ENCODE measurements at places on chromosomes 3 and 15.
A peak's percentile ranks its signal among the peaks of the same experiment; 100 is the strongest.

DNA sequence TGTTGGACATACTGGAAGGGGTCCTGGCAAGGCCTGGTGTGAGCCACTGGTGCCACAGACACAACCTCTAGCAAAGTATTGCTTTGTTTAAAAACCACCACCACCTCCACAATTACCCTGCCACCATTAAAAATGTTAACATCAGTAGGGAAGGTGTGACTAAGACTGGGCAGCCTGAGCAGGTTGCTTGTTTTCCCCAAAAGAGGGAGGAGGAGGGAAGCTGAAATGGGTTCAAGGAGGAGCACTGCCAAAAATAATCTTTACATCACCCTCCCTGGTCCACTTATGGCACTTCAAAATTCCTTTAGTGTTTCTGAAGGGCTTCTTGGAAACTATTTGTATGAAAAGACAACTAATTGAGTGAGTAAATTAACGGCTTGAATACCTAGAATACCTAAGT is 99.8 kb upstream of the FGF7 start:
- DNase-seq, result no peak

- DNase-seq, result no peak
Measured at GRCh38 chr3:77524463-77524862, 484.6 kb downstream of the ROBO2 start.

DNA sequence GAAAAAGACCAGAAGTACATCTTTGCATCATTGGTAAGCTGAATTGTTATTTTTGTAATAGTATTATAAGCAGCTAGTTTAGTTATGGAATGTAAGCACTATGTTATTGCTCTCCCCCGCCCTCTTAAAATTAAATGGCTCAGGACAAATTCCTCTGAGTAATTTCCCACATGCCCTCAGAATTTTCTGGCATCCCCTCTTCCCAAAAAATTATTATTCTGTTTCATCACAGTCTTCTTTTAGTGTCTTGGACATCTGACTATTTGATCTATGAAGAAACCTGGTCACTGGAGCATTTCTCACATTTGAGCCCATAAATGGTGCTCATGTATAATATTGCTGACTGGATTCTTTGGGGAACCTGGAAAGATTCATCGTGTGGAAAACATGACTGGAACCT is 68.3 kb downstream of the KLHL25 start:
- DNase-seq, result peak; percentile 30

- no peak for DNase-seq
Measured at GRCh38 chr15:96135166-96136093, 195.1 kb upstream of the NR2F2 start.

DNA sequence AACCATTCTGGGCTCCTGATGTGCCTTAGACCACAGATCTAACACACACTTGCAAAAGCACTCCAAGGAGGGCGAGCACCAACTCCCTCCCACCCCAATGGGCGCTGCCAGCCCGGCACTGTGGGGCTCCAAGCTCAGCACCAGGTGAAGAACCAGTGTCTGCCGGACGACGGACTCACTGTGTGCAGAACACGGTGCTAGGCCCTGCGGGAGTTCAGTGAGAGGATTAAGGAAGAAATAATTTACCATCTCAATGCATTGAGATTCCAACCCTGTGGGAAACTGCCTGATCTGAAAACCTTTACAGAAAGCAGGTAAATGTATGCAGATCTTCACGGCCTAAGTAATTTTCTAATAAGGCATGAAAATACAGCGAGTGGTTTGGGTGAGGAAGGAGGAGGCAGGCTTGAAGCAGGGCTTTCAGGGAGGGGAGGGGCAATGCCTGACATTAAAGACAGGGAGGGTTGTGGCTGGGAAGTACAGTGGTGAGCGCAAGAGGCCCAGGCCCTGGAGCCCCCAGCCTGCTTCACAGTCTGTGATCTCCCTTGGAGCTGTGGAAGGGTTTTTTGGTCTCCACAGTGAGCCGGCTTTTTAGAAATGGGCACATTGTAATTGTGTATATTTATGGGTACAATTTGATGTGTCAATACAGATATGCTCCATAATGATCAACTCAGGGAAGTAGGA is 35.6 kb upstream of the CHRNB4 start:
- no peak for DNase-seq

- DNase-seq, result no peak
Measured at GRCh38 chr3:120683671-120684301, 1.7 kb upstream of the HGD start.

GRCh38 chr3:16932877-16933276 is 48.1 kb downstream of the PLCL2 start:
- no peak for DNase-seq

DNA sequence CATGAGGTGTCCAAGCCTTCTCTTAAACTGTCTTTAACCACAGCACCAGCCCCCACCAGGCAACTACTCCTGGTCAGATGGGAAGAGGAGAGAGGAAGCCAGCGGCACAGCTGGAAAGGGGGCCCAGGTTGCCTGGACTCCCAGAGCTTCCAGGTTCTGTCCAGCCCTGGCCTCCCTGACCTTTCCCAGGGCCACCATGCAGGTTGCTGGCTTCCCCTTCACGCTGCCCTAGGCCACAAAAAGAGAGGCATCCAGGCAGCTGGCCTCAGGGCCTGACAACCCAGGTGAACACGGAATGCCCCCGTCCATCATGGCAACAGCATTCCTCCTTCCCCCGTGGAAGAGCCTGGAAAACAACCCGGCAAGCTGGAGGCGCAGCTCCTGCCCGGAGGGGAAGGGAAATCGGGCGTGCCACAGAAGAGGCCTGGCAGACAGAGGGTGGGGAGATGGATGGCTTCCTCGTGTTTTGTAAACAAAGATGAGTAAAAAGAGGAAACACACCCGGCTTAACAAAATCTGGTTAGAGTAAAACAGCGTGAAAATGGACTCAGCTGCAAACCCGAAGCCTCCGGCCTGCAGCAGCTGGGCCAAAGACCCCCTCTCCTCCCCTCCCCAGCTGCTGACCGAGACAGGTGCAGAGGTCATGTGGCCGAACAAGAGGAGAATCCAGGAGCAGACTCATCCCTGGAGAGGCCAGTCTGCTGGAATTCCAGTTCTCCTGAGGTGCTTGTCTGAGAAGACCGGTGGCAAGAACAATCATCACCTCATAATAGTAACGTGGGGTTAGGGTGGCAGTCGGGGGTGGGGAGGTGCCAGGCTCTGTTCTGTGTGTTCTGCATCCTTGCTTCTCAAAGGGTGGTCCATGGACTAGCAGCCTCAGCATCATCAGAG is 15.5 kb downstream of the BMF start:
- no peak for DNase-seq

GRCh38 chr15:86267892-86268291 is 188.2 kb downstream of the AGBL1 start:
- DNase-seq, result no peak

GRCh38 chr15:63045465-63045840 is 2.9 kb downstream of the TPM1 start:
- peak; percentile 58 for DNase-seq

DNA sequence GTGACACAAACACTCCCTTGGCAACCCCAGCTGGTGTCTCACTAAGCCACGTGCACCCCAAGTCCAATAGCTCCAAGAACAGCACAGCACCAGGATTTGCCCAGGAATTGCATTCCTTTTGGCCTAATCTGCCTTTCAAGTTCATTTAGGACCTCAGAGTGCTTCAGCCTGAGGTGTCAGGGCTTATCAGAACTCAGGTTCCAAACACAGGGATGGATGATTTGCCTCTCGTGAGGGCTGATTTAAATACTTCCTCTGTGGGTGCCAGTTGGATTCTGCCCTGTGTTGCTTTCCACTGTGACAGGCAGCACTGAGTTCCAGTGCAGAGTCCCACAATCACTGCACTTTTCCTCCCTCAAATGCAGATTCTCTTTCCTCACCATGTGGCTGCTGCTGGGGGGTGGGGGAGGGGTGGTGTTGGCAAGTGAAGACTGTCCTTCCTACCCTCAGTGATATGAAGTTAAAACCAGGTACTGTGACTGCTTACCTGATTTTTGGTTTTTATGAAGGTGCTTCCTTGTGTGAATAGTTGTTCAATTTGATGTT is 204.3 kb upstream of the STAC start:
- DNase-seq, result no peak

- no peak for DNase-seq
Measured at GRCh38 chr3:53552730-53553129, 58.3 kb downstream of the CACNA1D start.

- DNase-seq, result peak; percentile 73
Measured at GRCh38 chr15:91055548-91056331, 33.3 kb upstream of the VPS33B start.

DNA sequence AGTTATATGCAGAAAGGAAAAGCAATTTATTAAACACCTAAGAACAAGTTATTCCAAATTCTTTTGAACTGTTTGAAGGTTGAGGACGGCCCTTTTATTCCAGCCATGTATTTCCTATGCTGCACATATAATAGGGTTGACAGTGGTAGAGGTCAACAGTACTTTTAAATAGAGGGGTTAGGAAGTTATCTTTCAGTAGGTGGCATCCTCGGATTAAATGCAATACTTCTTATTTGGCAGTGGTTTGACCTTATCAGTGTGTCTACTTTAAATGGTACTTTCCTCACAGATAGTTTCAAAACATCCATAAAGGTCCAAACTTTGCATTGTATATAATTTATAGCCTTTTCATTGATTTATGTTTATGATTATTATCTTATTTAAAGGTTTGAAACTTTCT is 558.7 kb downstream of the TUSC7 start:
- DNase-seq, result no peak

- DNase-seq, result no peak
Measured at GRCh38 chr3:43732747-43733425, 42.1 kb downstream of the ABHD5 start.

- DNase-seq, result no peak
Measured at GRCh38 chr3:185727873-185728272, 97.0 kb downstream of the IGF2BP2 start.

GRCh38 chr3:43742920-43743319 is 52.2 kb downstream of the ABHD5 start:
- peak; percentile 57 for DNase-seq

DNA sequence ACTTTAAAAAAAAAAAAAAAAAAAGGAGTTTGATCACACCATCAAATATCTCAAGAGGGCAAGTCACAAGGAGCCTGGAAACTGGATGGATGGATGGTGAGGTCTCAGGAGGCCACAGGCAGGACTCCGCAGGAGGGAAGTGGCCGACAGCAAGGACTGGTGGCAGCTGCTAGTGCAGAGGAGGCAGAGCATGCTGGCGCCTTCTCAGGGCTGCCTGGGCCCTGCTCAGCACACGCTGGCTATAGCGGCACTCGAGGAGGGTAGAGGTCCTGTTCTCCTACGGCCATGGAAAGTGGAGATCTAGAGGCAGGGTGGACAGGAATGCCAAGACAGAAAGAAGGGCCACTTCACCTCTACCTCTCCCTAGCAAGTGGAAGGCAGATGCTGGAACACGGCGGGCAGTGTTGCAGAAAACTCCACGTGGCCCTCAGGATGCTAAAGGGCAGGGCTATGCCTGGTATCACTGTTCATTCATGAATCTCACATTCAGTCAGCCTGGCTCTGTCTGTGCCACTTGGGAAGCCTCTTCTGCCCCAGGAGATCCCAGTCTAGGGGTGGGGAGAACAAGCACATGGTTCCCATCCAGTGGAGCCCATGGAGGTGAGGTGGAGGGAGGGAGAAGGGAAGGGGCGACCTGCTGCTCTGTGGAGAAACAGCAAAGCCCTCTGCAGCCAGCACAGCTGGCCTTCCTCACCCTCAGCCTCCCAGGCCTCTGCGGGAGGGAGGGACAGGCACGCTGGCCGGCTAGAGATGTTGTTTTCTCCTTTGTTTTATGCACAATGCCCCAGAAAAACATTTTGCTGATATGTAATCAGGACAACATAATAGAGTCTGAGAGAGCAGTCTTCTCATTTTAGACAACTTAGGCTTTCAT is 71.0 kb downstream of the OXNAD1 start:
- DNase-seq, result no peak

DNA sequence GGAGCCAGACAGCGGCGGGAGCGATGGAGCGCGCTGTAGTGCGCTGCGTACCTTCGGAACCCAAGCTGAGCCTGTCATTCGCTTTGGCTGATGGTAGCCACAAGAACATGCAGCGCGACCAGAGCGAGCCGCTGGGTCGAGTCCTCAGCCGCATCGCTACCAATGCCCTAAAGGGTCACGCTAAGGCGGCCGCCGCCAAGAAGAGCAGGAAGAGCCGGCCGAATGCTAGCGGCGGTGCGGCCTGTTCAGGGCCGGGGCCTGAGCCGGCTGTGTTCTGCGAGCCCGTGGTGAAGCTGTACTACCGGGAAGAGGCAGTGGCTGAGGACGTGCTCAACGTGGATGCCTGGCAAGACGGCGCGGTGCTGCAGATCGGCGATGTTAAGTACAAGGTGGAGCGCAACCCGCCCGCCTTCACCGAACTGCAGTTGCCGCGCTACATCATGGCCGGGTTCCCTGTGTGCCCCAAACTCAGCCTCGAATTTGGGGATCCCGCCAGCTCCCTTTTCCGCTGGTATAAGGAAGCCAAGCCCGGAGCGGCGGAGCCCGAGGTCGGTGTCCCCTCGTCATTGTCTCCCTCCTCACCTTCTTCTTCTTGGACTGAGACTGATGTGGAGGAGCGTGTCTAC is 498 bp downstream of the PDE12 start:
- peak; percentile 45 for DNase-seq

DNA sequence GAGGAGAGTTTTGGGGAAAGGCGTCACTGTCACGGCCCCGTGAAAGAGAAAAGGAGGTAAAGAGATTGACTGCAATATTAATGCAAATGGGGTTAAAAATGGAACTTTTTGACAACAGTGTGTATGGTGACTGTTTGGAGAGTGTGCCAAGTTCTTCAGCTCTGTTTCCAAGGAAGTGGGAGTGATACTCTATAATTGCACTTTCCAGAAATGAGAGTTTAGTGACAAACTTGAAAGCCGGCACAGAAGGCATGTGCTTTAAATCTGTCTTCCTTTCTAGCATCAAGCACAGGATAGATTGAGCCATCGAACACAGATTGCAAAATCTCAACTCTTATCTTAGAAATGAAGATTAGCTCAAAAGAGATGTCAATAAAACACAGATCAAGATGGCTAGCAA is 51.9 kb upstream of the SNRPA1 start:
- no peak for DNase-seq

GRCh38 chr3:40976241-40976640 is 223.1 kb upstream of the CTNNB1 start:
- DNase-seq, result no peak

GRCh38 chr3:49856181-49857005 is at the start of gene TRAIP:
Gene TRAIP, minus strand, starts transcription at chr3:49856564. Its CDS starts 111 bp downstream, at chr3:49856453.
- peak; percentile 93 for DNase-seq

DNA sequence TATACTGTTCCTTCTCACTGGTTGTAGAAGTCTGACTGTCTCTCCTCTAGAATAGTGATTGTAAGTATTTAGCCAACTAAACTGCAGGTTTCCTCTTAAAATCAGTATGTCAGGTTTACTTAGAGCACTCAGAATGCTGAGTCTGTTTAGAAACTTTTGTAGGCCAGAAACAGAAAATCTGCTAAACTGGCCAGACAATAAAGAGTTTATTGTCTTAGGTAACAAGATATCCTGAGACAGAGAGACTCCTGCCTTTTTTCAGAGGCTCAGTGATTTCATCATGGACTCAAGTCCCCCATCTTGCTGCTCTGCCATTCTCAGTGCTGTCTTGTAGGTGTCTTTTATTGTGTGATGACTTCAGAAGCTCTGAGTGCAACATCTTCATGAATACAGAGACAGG is 279.0 kb downstream of the MFSD1 start:
- no peak for DNase-seq

Measured in EL (cell line).